Left renal pelvis (tissue), 4 donors: ENCODE measurements at places on chromosomes 3 and 15. TPM values are rescaled to one million over a fixed set of nuclear protein-coding genes. Genes with fewer than 3 reads are reported as not detected.

The TRIM42 gene
- polyA plus RNA-seq, result not detected

The TMEM207 gene
- polyA plus RNA-seq, result 0.42 TPM

The ITIH4 gene
- 7.1 TPM for polyA plus RNA-seq

The RETNLB gene
- polyA plus RNA-seq, result not detected

The CD200R1 gene
- 1.3 TPM for polyA plus RNA-seq

The ALDH1L1 gene
- polyA plus RNA-seq, result 3.2 TPM

The IL5RA gene
- 0.64 TPM for polyA plus RNA-seq

The ZBTB47 gene
- 14.9 TPM for polyA plus RNA-seq

The POLQ gene
- 5.9 TPM for polyA plus RNA-seq

The RAMAC gene
- 39.0 TPM for polyA plus RNA-seq

The COL6A5 gene
- 0.16 TPM for polyA plus RNA-seq

The KIF7 gene
- polyA plus RNA-seq, result 16.1 TPM

The CILP gene
- polyA plus RNA-seq, result 4.0 TPM

The PLIN1 gene
- polyA plus RNA-seq, result 1.9 TPM

The ZNF502 gene
- 8.6 TPM for polyA plus RNA-seq

The ZDHHC23 gene
- polyA plus RNA-seq, result 10.9 TPM

The PTX3 gene
- 3.1 TPM for polyA plus RNA-seq

The SPSB4 gene
- polyA plus RNA-seq, result 17.3 TPM

The CSPG5 gene
- 1.5 TPM for polyA plus RNA-seq

The FAM3D gene
- 0.73 TPM for polyA plus RNA-seq

The CFAP100 gene
- polyA plus RNA-seq, result 0.46 TPM

The GOLGA8G gene
- 0.06 TPM for polyA plus RNA-seq
